HFF-Myc (cell line): ENCODE measurements at places on chromosomes 11 and 22.

DNA sequence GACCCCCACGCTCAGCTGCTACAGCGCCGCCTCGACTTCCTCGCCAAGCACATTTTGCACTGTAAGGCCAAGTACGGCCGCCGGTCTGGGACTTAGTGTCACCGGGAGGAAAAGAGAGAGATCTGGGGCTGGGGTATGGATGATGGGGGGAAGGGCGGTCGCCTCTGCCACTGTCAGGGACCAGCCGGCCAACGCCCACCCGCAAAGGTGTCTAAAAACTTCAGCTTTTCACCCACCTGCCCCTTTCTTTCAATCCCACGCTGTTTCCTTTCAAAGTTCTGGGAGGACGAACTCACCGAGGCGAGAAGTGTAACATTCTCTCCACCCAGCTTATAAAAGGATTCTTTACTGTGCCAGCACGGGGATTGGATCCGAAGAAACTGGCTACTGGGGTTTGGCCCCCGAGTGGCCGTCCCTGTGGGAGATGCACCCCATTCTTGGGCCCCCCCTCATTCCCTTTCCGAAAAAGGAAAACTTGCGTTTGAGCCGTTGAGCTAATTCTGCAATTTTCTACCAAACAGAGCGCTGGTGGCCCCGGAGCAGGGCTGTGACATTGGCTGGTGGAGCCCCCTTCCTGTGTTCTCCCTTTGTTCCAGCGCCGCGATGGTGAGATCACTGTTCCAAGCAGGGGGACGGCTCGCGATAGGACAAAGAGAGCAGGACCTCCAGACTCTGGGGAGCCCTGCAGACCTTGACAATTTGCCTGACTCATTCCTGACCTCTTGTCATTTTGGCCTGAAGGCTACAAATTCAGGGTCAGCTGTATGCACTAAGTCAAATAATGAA, 1.8 kb downstream of the FJX1 start:
- no peak for DNase-seq

DNA sequence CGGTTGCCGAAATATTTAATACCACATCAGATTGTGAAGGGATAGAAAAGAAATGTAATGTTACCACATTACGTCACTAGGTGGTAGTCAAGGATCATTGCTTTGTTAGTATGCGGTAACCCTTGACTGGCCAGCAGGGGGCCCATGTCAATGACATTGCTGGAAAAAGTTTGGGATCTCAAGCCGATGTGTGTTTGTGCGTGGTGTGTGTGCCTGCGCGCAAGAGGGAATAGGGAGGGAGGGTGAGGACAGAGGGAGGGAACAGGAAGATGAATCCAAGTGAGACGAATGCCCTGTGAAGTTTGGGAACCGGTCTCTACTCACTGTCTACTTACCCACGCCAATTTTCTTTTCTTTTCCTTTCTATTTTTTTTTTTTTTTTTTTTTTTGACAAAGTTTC, 10.7 kb upstream of the MRGPRX2 start:
- peak; percentile 84 for DNase-seq

DNA sequence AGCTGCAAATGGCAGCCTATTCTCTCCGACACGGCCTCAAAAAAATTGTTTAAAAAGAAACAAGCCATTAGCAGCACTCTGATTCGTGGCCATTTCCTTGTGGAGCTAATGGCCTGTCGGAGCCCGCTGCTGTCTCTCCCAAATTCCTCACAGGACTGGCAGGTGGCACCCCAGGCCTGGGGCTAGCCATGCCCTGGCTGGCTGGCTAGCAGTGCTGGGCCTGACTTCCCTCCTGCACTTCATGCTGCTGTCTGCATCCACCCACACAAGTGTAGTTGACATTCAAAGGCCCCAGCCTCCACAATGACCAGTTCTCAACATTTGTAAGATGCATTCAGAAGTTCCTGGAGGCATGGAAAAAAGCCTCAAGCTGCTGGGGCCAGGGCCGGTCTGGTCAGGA, 61.5 kb downstream of the SMCO4 start:
- DNase-seq: no peak

DNA sequence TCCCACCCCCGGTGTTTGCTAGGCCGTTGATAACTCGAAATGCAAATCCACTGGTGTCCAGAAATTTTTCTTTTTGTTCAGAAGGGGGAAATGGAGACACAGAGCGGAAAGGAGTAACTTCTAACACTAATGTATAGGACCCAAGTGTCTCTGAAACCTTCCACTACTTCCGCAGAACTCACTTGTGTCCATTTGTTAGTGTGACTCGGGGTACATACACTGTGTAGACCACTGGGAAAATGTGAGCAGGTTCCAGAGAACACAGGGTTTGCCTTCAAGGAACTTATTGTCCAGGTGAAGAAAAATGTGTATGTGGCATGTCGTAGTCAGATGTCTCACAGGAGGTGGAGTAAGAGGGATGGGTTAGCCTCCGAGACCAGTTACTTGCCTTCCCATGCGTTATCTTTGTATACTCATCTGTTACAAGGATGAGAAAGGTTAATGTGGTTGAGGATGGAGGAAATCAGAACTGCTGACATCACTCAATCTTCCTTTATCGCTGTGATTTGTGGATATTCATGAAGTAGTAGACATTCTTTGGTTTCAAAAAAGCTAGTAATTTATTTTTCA, 857 bp downstream of the ARCN1 start:
- DNase-seq: no peak

DNA sequence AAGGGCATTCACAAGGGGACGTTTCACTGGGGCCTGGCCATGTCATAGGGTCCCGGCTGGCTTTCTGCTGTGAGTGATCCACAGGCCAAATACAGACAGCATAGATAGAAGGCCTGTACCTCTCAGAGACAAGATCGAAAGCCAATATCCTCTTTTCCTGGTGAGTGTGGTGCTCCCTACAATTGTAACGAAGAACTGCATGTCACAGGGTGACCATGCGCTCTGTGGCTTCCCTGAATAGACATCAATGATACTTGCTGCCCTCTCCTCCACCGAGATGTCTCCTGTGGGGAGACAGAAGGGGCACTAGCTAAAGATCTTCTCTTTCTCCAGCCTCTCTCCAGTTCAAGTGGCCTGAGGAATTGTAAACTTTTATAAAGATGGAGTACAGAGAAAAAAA, 226.1 kb upstream of the POU2AF2 start:
- no peak for DNase-seq

DNA sequence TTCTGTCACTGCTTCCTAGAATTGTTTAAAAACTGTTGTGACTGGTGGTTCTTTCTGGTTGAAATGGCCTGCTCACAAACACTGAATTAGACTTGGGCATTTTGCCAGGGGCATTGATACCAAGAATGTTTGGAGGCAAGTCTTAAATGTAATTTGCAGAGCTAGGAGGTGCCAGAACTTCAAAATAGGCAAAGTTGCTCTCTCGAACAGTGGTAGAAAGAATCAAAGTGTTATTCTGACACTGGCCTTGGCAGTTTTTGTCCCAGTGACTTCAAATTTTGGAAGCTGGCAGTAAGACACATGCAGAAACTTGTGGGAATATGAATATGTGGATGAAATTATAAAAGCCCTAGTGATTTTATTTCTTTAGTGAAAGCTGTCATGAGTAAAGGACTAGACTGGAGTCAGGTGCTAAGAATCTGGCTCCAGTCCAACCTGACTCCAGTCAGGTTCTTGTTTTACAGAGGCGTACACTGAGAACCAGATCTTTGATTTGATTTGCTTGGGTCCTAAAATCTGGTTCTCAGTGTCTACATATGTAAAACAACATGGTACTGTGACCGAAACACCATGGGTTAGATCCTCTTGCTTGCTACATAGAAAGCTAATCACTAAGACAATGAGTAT, 20.9 kb downstream of the SVIP start:
- no peak for DNase-seq

GRCh38 chr11:79028225-79028624, 412.6 kb downstream of the TENM4 start:
- DNase-seq: no peak

DNA sequence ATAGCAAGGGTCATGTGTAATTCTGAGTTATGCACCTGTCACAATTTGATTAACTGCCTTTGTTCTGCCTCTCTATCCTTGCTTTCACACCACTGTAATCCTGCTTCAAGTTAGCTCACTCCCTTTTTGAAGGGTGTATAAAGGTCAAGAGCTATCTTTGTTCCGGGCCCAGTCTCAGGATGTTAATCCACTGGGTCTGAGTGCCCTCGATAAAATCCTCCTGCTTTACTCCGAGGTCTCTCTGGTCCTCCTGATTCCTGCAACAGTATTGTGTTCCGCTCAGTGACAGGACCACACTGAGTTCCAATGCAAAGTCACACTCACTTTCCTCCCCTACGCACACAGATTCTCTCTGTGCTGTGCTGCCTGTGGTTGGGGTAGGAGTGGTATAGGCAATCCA, 186.5 kb downstream of the DYNC2H1 start:
- DNase-seq: no peak

GRCh38 chr11:125263268-125263790, 98.8 kb downstream of the PKNOX2 start:
- peak; percentile 98 for DNase-seq

GRCh38 chr11:82082976-82083375, 650.7 kb downstream of the FAM181B start:
- DNase-seq: no peak

DNA sequence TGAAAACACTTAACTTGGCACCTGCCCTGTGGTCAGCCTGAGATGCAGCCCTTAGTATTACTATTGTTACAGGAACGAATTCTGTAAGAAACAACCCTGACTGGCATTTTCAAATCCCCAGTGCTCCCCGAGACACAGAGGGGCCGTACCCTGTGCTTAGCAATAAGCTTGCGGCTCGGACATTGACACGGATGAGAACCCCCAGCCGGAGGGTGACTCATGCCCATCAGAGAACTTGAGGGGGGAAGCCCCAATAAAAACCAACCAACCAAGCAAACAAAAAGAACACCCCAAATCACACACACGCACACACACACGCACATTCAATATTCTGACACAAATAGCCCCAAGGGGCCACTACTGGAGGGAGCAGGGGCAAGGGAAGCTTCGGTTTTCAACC, 63.8 kb downstream of the SHISAL1 start:
- no peak for DNase-seq

GRCh38 chr11:41845066-41845465, 385.6 kb upstream of the LRRC4C start:
- no peak for DNase-seq

DNA sequence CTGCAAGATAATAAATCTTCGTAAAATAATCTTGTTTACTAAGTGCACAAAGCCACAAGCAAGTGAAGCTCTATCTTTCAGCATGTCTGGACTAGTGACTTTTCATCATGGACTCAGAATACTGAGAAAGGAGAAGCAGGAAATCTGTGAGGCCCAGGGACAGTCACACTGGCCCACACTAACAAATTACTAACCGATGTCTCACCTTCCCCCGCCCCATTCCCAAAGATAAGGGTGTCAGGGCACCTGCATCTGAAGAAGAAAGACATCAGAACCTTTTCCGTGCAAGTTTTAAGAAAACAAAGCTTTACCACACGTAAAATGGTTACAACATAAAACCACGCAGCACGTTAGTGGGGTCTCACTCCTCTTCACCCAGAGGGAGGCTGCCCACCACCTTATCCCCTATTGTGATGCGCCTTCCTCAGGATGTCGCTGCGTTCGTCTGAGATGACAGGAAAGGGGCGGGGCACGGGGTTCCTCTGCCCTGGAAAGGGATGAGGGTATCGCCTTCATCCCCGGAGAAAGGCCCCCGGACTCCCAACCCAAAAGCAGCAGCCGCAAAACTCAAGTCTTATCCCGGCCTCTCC, 616 bp downstream of the BTBD10 start:
- DNase-seq: no peak

- DNase-seq: no peak
Observed at GRCh38 chr11:47392546-47393162, 14.3 kb upstream of the SPI1 start.
